ENCODE measurements at places on chromosomes 2 and 18. TPM values are rescaled to one million over a fixed set of nuclear protein-coding genes. Genes with fewer than 3 reads are reported as not detected.

GRCh38 chr2:216522892-216523502 is 24.4 kb downstream of the RPL37A start:
- DNase-seq = no peak

- no peak for DNase-seq
These were observed 49.0 kb downstream of the ACTR2 start for GRCh38 chr2:65276609-65277008.

Gene SCYGR4
- not detected for total RNA-seq

Gene UGT1A5
- not detected for total RNA-seq

DNA sequence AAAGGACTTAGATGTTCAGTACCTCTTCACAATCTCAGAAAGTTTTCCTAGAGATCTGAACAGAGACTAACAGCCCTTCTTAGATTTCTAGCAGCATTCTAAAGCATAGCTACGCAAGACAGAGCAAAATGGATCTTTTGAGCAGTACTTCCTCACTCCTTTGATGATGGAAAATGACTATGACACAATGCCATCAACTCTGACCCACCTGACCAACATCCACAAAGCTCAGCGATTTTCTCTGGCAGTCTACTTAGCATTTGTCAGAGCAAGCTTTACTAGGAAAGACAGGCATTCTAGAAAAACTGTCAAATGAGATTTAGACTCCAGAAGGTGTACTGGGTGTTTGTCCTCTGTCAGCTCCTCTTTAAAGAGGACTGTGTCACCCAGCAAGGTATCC is 180.9 kb upstream of the ACVR2A start:
- no peak for DNase-seq

DNA sequence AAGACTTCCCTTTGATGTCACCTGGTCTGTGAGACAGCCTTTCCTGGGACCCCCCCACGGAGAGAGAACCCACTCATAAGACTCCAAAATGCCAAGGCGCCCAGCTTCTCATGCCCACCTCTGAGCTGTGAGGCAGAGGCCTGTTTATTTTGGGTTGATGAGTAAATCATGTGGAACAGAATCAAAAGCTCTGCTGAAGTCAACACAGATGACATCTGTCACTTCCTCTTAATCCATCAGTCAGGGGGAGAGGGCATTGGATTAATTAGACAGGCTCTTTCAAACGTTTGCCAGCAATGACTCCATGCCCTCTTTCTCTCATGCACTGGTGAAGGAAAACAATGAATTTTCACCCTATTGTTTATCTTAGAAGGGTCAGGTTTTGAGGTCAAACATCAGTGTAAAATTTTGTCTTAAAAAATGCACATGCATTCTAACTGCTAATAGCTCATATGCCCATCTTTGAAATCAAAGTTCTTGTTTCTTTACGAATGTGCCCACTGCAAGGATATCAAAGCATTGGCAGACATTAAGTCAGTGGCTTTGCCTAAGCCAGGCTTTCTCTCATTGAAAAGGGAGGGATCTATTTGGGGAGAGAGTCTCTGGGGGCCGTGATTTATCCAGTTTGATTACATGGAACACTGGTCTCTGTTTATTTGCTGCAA is 184.1 kb downstream of the ACKR3 start:
- no peak for DNase-seq

DNA sequence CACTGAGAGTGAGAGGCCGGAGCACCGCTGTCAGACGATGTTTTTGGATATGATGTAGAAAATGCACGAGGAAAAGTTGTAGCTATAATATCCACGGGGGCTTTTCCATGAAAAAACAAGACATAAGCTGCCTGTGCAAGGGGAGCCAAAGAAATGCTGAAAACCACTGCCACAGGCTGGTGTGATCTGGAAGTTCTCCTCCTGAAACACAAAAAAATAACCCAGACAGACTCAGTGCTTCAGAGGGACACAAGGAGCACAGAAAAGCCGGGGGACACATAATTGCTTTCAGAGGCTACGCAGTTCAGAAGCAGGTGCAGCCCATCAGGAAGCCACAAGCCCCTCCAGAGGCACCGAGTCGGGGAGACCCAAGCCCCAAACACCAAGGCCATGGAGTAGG is 98.2 kb downstream of the ZNF516 start:
- DNase-seq = no peak

DNA sequence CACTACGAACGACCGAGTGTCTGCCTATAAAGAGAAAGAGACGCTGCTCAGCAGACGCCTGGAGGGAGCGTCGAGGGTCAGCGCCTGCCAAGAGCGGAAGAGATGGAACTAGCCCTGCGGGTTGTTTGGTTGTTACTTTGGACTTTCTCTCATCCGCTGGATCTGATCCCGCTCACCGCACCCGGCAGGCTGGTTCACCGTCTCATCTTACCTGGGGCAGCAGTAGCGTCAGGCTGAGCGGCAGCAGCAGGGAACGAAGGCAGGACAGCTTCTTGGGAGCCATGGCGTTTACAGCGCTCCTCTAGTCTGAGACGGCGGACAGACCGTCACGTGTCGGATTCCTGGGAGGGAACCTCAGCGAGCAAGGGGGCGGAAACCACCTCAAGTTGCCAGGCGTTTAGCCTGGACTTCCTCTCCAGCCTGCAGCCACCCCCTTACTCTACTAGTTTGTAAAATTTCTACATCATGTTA is 1.9 kb downstream of the GLB1L start:
- DNase-seq = no peak

Gene PRSS56
- 0.39 TPM for total RNA-seq

- DNase-seq = no peak
These were observed 228.9 kb downstream of the NEDD4L start for GRCh38 chr18:58272779-58273435.

Gene SLC5A7
- not detected for total RNA-seq

Gene FTCDNL1
- total RNA-seq = 1.3 TPM

Gene ARL4C
- total RNA-seq = 52.9 TPM

- no peak for DNase-seq
These were observed 23.9 kb downstream of the COL4A3 start for GRCh38 chr2:227188292-227188691.

DNA sequence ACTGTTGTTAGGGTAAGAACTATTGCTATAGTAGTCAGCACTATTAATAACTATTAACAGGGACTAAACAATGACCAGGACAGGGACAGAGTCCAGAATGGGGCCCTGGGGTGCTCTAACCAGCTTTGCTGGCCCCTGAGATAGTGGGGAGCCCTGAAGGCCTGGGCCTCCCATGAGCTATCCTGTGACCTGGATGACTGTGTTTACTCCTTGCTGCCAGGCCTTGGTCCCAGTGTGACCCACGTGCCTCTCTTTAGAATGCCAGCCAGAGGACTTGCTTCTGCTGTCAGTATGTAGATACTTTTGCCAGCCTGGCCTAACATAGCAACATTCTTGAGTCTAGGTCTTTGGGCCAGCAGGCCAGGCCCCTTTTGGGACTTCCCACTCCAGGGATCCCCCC is 11.4 kb downstream of the CDK5R2 start:
- no peak for DNase-seq

- no peak for DNase-seq
These were observed 10.2 kb downstream of the ZBTB14 start for GRCh38 chr18:5285326-5285725.

Gene CNTNAP5
- total RNA-seq = not detected

Gene MC2R
- total RNA-seq = not detected

DNA sequence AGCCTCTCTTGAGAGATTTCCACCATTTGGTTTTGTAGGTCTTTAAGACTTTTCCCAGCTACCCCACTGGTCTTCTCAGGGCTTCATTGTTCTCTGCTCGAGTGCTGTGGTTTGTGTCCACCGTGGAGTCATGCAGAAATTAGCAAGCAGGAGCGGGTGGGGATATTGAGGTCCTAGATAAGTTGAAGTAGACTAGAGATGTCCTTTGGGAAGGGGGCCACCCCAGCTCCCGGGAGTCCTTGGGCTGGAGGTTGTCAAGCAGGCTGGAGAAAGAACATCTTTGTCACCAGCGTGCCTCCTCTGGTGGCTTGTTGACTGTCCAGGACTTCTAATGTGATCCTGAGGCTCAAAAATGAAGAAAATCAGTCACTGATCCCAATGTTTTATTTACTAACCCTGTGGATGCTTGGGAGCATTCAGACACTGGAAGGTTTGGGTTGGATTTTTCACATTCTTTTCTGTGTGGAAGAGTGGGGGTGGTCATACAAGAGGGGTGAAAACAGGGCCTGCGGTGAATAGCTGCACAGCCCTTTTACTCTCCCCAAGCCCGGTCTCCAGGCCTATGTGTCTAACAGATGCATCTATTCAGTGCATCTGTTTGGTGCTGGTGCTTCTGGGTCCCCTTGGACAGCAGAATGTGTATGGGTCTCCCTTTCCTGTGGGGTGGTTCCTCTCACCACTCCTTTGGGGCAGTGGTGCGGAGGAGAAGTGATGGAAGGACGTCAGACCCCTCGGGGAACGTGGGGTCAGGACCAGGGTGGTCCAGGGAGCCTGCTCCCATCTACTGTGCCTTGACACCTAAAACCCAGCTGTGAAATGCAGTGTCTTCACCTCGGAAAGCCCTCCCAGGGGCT is 208.1 kb downstream of the KLHL29 start:
- DNase-seq = no peak

- no peak for DNase-seq
These were observed 39.9 kb upstream of the SMAD7 start for GRCh38 chr18:48990481-48991318.

Gene EIF2AK2
- 42.9 TPM for total RNA-seq

DNA sequence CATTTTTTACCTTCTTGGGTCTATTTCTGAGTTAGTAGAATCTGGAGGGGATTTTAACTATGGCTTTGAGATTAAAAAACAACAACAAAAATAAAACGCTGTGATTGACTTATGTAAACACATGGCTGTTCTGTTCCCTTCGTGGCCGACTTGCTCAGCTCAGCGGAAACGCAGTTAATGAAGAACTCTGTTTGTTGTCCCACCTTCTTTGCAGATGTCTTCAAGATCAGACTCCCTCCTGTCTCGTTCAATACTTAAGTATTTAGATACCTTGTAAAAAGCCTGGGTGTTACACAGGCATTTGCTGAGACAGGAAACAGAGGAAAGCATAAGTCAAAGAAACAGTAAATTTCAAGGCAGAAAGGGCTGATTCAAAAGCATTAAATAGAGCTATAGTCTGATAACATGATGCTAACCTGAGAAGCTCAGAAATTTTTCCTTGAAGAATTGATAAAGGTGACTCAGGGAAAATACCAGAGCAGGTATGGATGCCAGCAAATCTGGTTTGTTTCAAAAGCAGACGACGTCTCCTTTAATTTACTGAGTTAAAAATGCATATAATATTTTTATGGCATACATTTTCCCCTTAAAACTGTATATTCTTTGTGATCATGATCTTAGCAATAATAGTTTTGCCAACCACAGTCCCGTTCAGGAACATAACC is 21.7 kb upstream of the POLI start:
- no peak for DNase-seq

DNA sequence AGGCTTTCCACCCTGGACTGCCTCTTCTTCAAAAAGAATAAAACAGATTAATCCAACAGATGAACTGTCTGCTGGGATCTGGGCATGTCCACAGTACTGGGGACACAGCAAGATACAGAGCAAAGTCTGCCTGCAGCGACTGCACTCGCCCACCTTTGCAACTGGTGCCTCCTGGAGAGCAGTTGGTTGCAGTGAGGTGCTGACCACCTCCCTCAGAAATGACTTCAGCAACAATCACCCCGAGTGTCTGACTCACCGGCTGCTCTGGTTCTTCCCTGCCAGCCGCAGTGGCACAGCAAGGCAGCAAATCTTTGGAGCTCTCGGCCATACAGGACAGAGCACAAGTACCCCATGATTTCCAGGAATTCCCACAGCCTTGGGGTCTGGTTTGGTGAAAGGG is 179.7 kb downstream of the ANAPC1 start:
- DNase-seq = peak; percentile 48

DNA sequence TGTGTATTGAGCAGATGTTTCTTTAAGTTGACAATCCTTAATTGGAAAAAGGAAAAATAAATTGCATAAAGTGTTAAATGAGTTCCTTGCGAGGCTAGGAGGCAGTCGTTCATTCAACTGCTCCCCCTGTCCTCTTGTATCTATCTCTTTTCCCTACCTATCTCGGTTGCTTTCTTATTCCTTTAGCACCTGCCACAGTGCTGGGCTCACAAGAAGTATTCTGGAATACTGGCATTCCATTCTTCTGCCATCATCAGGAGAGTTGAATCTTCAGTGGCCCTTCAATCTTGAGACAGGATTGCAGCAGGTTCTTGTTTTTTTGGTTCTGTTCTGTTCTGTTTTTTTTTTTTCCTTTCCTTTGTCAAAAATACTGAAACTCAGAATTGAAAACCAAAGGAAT is 143.1 kb upstream of the AQP4 start:
- DNase-seq = no peak

GRCh38 chr2:51807229-51807628 is 775.3 kb upstream of the NRXN1 start:
- DNase-seq = no peak

Gene SLC8A1
- 1.9 TPM for total RNA-seq

DNA sequence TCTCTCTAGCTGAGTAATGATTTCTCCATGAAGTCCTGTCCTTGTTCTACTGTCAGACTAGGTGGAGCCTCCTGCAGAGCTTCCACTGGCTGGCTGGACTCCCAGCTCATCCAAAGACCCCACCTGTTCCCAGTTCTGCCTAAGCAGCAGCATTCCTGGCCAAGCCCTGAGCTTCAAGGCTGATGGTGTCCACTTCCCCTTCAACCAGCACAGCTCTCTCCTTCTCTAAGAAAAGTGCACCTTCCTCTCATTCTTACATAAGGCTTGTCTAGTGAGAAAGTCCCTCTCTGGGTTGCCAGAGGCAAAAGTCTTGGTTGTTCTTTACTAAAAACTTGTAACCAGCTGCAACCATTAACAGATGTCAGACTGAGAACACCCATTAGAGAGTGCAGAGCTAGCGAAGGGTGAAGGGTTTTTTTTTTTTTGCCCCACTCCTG is 58.9 kb downstream of the CXCR4 start:
- DNase-seq = no peak

- DNase-seq = no peak
These were observed 290.9 kb upstream of the SIX2 start for GRCh38 chr2:45300026-45300750.

Gene TMEM17
- 0.32 TPM for total RNA-seq

DNA sequence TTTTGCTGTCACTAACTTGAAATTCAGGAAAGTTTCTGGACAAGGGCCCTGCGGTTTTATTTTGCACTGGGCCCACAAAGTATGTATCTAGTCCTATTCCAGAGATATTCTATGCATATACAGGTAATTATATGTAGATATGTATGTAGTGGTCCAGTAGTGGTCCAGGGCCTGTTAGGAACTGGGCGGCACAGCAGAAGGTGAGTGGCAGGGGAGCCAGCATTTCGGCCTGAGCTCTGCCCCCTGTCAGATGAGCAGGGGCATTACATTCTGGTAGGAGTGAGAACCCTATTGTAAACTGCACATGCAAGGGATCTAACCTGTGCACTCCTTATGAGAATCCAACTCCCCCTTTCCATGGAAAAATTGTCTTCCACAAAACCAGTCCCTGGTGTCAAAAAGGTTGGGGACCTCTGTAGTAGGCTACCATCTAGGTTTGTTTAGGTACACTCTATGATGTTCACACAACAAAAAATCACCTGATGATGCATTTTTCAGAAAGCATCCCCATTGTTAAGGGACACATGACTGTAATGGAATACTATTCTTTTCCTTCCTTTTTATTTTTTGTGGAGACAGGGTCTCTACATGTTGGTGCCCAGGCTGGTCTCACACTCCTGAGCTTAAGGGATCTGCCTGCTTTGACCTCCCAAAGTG is 2.8 kb upstream of the PPP4R3B start:
- DNase-seq = peak; percentile 34

GRCh38 chr2:16196687-16197503 is 256.5 kb downstream of the MYCN start:
- no peak for DNase-seq

Measured in activated T-cell treated with anti-CD3 and anti-CD28 coated beads, Interleukin-2, amount 50 U/mL, for 72 hours (primary cell).